Stimulated activated CD4-positive, alpha-beta T cell treated with anti-CD3 and anti-CD28 coated beads, Interleukin-12 subunit alpha, Interleukin-12 subunit beta, amount 100 ng/mL, for 4 hours (primary cell): ENCODE measurements at places on chromosomes 7 and 10.
A peak's percentile ranks its signal among the peaks of the same experiment; 100 is the strongest.

GRCh38 chr10:121886997-121887622 lies 40.7 kb downstream of the ATE1 start:
- peak; percentile 40 for DNase-seq

DNA sequence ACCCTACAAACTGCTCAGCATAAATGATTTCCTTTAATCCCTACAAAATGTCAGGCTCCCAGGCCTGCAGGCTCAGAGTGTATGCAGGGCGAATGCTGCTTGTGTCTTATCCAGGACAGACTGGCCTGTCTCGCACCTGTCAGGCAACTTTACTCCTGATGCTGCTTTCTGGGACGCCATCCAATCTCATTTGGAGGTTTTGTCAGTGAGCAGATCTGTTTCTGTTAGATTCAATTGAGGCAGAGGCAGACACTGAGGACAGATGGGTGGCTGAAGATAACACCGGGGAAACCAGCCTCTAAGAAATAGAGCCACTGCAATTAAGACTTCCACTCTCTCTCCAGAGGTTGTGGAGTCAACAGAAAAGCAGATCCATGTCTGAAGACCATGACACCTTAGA lies 115.6 kb downstream of the DPP6 start:
- no peak for DNase-seq

DNA sequence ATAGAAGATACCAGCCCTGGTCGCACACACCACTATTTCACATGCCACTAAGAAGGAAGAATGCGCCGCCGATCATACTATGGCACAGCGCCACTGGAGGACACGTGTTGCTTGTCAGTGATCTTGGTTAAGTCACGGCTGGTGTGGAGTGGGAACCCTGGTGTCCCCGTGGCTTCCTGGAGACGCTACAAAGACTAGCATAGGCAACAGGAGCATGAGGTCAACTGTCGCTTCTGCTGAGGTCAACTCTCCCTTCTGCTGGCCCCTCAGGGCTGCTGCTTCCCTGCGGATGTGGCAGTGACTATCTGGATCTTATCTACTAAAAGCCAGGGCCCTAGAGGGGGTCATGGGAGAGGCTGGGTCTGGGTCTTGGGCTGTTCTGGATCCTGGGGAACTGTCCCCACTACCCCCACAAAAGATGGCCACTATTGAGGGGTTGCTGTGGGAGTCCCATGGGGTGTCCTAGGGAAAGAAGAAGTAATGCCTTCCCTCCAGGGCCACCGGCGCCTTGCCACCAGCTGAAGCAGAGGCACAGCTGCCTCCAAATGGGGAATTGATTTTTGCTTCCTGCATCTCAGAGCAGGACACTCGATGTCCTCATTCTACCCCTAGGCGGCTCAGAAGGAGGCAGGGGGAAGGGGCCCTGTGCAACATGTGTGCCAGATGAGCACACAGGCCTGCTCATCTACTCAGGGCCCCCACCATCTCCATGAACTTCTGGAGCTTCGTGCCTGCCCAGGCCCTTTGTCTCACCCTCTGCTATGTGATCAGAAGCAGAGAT lies 76.6 kb upstream of the PPIF start:
- no peak for DNase-seq

- DNase-seq: no peak
Observed at GRCh38 chr10:110632591-110633215, 11.4 kb upstream of the RBM20 start.

GRCh38 chr7:44607141-44608068 lies 978 bp downstream of the OGDH start:
- no peak for DNase-seq

DNA sequence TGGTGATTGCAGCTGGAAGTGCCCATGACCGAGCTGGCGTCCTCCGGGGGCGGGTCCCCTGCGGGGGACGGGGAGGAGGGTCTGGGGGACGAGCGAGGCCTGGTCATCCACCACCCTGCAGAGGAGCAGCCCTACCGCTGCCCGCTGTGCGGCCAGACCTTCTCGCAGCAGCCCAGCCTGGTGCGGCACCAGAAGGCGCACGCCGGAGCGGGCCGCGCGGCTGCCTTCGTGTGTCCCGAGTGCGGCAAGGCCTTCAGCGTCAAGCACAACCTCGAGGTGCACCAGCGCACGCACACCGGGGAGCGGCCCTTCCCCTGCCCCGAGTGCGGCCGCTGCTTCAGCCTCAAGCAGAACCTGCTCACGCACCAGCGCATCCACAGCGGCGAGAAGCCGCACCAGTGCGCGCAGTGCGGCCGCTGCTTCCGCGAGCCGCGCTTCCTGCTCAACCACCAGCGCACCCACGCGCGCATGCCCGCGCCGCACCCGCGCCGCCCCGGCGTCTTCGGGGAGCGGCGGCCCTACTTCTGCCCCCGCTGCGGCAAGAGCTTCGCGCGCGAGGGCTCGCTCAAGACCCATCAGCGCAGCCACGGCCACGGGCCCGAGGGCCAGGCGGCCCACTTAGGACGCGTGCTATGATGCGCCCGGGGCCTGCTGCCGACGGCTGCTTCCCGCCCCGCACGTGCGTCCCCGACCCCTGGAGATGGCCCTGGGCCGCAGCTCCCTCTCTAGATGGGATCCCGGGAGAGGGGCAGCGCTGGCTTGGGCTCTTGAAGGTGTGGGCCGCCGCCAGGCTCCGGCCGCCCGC lies 28.7 kb downstream of the ZNF775 start:
- DNase-seq: no peak

GRCh38 chr10:13973742-13974141 lies 357.0 kb downstream of the FRMD4A start:
- no peak for DNase-seq

DNA sequence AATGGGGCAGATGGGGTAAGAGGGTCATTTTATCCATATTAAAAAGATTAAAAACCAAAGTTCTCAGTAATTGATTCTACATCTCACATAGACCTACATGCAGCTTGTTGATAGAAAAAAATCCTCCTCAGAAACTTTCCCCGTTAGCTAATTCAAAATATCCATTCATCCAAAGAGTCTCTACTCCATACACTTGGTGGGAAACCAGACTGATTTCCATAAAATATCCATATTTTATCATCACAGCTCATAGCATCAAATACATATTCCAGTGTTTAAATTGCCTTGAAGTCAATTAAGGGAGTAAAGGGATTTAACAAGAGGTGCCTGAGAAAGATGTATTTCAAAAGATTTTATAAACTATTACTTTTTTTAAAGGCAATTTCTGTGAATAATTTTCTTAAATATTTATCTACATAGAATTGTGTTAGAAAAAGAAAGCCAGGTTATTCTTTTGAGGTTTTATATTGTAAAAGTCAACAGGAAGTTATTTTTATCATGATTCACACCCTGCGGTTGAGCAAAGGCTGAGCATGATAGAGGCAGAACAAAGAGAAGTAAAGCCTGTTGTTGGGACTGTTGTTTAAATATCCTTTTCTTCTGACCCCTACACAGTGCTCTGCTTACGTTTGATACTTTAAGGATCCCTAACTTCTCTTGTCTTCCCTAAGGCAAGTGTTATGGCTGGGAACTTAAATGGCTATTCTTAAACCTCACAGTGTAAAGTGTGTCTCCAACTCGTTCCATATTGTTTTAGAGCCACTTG lies 266.7 kb downstream of the PRKG1 start:
- DNase-seq: no peak

- DNase-seq: no peak
Observed at GRCh38 chr10:125102246-125102645, 58.1 kb downstream of the CTBP2 start.

- no peak for DNase-seq
Observed at GRCh38 chr7:137094-137891, 55.1 kb upstream of the FAM20C start.

DNA sequence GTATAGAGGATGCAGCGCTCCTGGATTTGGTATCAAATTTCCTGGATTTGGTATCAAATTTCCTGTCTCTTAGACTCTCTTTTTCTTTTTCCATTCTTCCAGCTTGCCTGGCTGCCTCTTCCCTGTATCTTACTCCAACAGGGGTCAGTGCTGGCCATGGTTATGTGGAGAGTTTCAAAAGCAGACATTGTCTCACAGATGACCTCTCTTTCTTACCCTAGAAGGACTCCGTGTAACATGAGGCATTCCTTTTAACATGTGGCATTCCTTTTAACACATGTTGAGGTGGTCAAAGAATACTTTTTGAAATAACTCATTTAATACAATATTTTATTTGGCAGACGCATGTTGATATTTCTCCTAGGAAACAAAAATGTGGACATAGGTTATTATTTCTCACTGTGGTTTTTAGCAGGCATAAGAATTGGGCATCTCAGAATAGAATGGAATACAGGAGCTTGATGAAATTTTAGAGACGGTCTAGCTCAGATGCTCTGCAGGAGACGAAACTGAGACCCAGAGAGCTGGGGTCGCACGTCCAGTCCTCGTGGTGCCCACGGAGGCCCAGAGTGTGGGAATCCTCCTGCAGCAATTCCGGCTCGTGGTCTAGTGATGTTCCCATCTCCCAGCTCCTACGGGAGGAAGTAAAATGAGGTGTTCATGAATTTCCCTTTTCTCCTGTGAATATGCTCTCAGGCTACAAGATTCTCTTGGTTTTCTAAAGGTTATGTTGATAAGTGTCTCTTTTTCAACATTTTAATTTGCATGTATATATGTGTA lies 59.6 kb upstream of the PITRM1 start:
- no peak for DNase-seq

- DNase-seq: no peak
Observed at GRCh38 chr7:36474283-36475010, 84.8 kb downstream of the ANLN start.

DNA sequence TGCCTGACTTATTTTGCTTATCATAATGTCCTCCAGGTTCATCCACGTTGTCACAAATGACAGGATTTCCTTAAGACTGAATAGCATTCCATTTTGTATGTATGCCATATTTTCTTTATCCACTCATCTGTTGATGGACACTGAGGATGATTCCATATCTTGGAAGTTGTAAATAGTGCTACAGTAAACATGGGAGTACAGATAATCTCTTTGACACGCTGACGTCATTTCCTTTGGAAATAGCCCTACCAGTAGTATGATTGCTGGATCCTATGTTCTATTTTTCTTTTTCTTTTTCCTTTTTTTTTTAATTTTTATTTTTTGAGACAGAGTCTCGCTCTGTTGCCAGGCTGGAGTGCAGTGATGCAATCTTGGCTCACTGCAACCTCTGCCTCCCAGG lies 167.6 kb downstream of the CTTNBP2 start:
- DNase-seq: no peak

GRCh38 chr10:78794736-78795455 lies 273.9 kb upstream of the ZMIZ1 start:
- DNase-seq: no peak

DNA sequence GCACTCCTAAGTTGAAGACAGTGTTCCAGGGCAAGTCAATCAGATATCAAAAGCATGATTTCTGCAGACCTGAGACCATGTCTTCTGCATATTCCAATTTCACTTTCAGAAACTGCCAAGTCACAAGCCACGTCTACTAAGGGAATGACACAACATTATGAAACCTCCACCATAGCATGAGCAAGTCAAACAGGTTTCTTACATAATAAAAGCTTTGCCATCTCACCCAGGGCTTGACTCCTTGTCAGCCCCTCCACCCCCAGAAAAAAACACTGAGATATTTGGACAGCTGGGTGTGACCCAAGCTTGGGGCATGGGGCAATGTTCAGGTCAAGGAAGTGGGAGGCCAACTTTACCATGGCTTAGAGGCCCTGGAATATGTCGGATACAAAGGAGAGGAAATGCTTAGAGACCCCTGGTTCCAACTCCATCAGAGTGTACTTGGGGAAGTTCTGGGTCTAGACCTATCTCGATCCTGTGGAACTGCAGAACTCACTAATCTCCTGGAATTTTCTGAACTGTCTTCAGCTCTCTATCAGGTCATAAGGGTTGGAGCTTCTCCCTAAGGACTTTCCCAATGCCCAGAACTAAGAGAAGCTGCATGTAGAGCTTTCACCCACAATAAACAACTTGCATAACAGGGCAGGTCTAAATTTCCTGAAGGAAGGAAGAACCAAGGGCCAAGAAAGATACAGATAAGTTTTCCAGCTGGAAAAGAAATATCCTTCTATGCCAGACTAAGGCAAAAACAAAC lies 80.6 kb upstream of the NAMPT start:
- no peak for DNase-seq

DNA sequence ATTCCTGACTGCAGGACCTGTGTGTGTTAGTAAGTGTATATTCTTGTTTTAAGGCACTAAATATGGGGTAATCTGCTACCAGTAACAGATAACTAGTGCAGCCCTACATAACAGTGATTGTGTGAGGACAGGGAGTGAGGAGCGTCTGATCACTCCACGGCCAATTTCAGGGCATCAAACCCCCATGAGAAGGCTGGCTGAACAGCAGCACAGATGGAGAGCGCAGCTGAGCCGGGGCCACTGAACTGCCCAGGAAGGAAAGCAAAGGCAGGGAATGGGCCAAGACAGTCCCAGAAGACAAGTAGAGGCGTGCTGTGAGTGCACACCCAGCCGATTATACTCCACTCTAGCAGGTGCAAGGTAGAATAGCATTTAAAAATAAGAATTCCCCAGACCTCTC lies 157.1 kb upstream of the CHST15 start:
- DNase-seq: no peak

GRCh38 chr7:103632005-103632639 lies 186.1 kb upstream of the SLC26A5 start:
- no peak for DNase-seq
